Left kidney (tissue), 8 donors: ENCODE measurements at places on chromosomes 3 and 15.

DNA sequence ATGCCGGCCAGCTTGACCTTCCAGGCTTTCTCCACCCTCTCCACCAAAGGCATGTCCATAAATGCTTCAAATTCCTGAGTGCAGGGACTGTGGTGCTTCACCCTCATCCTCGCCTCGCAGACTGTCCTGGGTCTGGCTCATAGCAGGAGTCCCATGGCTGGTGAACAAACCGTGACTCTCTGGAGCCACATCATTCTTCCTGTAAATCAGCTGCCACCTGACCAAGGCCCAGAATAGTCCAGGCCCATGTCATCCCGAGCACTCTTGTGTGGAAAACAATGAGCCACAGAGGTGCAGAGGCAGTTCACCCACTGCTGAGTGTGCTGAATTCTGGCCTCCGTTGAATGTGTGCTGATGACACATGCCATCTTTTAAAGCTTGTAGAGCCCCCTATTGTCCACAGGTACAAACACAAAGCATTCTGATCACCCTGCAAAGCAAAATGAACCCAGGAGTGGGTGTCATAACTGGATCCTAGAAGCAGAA lies 68.6 kb downstream of the ABHD5 start:
- no peak for DNase-seq

DNA sequence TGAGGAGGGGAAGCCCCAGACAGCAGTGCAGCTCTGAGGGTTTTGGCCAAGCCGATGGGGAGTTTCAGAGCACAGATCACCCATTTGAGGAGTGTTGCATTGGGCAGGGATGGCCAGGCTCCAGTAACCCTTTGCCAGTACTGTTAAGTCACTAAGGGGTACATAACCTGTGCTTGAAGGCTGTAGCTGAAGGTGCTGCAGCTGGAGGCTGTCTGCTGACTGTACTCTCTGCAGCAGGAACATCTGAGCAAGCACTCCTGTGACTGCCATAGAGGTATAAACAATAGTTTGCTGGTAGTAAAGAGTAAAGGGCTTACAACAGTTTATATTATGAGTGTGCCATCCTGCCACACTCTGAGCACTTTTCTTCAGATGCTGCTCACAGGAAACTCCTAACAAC lies 297.8 kb downstream of the EPHA3 start:
- DNase-seq, result no peak

- DNase-seq, result no peak
These were observed 53.8 kb upstream of the SEC22A start for GRCh38 chr3:123147754-123148535.

GRCh38 chr15:59020322-59020721 lies 32.9 kb downstream of the RNF111 start:
- DNase-seq, result no peak

GRCh38 chr3:13644341-13645117 lies 95.6 kb downstream of the FBLN2 start:
- no peak for DNase-seq

DNA sequence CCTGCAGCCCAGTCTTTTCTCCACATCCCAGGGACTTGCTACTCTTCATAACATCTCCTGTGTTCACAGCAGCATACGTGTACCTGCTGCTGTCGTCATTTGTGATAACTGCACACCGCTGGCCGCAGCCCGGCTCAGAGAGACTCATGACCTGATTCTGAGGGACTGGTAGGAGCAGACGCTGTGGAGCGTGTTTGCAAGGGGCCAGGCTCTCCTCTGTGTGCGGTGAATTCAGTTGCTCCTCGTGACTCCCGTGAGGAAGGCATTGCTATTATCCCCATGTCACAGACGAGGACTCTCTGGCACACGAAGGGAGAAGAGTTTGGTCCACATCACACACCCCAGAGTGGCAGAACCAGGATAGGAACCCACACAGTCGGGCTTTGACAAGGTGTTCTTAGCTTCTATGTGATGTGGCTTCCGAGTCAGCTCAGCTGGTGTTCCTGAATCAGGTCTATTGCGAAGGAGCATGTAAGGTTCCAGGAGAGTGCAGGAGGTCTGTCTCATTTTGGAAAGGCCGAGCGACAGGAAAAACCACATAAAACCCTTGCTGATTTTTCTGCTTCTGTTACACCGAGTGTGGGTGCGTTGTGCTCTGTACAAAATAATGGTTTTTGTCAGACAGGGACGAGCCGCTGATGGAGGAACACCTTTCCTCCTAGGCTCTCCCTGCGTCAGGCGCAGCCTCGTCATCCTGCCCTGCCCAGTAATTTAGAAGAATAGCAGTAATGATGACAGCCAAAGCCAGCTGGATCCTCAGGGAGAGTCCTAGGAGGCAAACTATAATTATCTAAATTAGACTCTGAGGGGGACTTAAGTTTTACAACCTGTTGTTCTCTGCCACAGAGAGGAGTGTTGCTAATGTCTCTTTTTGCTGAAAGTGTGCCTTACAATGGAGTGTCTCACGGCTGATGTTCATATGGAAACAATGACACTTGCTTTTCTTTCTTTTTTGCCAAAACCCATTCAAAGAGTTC lies 157.5 kb upstream of the RGMA start:
- no peak for DNase-seq

DNA sequence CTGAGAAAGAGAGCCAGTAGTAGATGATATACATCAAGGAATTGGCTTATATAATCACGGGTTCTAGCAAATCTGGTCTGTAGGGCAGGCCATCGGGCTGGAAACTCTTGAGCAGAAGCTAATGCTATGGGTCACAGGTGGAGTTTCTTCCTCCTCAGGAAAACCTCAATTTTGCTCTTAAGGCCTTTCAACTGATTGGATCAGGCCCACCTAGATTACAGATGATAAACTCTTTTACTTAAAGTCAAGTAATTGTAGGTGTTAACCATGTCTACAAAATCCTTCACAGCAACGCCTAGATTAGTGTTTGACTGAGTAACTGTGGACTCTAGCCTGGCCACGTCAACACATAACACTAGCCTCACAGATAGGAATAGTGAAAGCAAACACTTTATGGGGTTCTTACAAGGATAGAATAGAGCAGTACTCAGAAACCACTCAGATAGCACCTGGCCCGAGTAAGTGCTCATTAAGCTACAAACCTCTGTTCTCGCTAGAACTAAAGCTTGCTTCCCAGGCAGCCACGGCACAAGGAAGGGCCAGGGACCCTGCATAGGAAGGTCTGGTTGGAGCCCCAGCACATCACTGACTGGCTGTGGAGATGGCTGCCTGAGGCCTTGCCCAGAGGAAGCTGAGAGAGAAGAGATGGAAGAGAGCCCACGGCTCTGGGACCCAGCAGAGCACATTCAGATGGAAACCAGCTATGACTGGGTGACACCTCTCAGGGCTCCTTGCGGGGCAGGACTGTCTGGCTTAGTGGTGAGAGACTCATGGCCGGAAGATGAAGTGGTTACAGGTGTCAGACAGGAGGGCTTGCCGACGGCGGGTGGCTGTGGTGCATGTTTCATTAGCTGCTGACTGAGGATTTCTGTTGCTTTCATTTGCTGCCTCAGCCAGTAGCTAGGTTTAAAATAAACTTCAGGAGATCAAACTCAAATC lies 202.5 kb upstream of the TLE3 start:
- no peak for DNase-seq

DNA sequence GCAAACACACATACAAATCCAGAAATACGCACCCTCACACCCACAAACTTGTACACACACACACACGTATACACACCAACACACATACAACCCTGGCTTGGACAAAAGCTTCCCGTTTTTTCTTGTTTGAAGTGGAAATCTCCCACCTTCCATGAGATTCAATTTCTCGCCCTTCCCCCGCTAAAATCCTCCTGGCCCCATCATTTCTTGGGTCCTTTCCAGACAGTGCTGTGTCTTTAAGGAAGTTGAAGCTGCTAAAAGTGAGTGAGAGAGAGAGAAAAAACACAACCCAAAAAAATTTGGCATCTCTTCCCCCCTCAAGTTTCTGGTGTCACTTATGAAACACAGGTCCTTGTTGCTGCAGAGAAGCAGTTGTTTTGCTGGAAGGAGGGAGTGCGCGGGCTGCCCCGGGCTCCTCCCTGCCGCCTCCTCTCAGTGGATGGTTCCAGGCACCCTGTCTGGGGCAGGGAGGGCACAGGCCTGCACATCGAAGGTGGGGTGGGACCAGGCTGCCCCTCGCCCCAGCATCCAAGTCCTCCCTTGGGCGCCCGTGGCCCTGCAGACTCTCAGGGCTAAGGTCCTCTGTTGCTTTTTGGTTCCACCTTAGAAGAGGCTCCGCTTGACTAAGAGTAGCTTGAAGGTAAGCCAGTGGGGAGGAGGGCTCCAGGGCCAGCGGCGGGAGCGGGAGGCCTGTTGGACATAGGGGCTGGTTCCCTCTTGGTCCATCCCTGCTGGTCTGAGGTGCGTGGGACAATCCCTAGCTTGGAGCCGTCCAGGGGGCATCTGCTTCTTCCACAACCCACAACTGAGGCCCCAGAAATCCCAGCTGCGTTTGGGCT lies at the start of gene ISLR:
Gene ISLR (plus strand): TSS at position 331 of the 839 bp plus-strand sequence. CDS start 1,149 bp downstream, outside the sequence.
- DNase-seq, result peak; percentile 59

- no peak for DNase-seq
These were observed 332.9 kb downstream of the ROBO2 start for GRCh38 chr3:77372634-77373346.

DNA sequence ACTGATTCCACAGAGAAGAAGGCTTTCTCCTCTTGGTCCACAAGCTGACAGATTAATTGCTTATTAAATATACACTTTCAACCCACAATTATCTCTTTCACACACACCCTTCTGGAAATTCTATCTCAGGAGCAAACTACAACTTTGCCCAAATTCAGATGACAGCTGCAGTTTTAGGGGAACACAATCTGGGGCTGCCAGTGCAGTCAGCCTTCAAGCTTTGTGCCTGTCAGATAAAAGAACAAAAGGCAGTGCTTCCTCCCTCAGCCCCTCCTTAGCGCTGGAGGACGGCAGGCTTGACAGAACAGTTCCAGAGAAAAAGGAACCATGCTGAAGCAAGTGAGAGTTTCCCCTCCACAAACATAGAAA lies 99.6 kb downstream of the TMCC1 start:
- DNase-seq, result no peak

GRCh38 chr3:188128905-188129304 lies 25.1 kb upstream of the LPP start:
- no peak for DNase-seq

DNA sequence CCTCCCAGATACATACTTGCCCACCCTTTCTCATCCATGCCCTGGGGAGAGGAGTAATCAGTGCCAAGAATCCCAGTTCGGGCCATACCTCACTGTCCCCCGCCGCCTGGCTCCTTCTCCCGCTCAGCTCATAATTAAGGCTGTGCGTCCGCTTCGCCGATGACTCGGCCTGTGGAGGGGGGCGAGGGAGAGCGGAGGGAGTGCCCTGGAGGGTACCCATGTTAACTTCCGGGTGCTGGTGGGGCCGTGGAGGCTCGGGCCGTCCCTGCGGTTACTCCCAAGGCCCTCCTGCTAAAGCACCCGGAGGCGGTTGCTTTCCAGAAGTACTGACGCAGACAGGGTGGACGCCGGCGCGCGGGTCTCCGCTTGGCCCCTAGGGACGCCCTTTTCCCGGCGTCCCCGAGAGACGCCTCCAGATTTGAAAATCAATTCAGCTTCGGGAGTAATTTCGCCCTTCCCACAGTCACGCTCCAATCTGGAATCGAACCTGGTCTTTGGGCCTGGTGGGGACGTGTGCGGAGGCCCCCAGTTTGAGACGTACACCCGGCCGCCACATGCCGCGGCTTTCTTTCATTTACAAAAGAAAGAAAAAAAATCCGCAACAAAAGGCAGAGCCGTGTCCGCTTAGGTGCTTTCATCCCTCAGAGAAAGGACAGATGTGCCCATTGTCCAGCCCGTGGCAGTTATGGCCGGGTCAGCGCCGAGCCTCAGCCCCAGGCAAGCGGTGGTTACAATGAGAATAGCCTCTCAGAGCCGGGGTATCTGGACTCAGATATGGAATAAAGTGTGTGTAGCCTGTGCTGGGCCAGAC lies 1.0 kb upstream of the ONECUT1 start:
- DNase-seq, result no peak

- no peak for DNase-seq
These were observed 71.2 kb upstream of the ST3GAL6 start for GRCh38 chr3:98691897-98692296.

- no peak for DNase-seq
These were observed 50.4 kb upstream of the NEO1 start for GRCh38 chr15:73001840-73002239.

- DNase-seq, result no peak
These were observed 3.4 kb upstream of the KNL1 start for GRCh38 chr15:40590667-40591050.

- no peak for DNase-seq
These were observed 439.4 kb downstream of the C3orf38 start for GRCh38 chr3:88589138-88589537.

DNA sequence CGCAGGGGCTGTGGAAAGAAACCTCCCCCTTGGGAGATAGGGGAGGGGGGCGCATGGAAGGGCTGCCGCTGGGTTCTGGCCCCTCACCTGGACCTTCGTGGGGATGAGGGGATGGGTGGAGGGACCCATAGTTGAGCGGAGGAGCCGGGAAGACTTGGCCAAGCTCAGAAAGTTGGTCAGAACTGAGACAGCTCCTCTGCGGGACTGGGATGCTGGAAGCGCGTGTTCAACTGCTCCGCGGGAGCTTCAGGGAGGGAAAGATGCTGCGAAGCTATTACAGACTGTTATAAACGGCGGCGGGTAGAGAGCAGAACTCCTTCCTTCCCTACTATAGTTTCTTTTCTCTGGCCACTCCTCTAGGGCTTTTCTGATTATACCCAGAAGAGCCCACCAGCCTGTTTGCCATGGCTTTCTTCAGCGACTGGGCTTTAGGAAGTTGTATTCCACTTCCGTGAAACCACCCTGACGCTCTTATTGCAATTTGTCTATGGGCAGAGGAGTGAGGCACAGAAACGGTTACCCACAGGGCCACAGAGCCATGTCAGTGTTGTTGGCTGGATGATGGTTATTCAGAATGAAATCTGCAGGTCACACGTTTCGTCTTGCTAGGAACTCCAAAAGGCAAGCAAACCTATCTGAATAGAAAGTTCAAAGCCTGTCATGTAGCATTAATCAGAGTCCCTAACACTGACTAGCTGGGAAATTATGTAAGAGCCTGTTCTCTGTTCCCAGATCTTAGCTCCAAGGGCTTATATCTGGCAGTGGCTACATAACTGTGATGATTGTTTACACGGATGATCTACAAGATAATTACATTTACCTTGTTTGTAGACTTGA lies 1.1 kb downstream of the SYNPR start:
- DNase-seq, result no peak

DNA sequence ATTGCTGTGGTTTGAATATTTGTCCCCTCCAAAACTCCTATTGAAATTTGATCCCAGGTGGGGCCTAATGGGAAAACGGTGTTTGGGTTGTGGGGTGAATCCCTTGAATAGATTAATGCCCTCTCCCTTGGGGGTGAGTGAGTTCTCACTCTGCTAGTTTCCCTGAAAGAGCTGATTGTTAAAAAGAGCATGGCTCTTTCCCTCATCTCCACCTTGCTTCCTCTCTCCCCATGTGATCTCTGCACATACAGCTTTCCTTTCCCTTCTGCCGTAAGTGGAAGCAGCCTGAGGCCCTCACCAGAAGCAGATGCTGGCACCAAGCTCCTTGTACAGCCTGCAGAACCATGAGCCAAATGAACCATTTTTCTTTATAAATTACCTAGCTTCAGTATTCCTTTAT lies 394.9 kb upstream of the WNT5A start:
- DNase-seq, result no peak
